ENCODE measurements at places on chromosomes 2 and 18.

DNA sequence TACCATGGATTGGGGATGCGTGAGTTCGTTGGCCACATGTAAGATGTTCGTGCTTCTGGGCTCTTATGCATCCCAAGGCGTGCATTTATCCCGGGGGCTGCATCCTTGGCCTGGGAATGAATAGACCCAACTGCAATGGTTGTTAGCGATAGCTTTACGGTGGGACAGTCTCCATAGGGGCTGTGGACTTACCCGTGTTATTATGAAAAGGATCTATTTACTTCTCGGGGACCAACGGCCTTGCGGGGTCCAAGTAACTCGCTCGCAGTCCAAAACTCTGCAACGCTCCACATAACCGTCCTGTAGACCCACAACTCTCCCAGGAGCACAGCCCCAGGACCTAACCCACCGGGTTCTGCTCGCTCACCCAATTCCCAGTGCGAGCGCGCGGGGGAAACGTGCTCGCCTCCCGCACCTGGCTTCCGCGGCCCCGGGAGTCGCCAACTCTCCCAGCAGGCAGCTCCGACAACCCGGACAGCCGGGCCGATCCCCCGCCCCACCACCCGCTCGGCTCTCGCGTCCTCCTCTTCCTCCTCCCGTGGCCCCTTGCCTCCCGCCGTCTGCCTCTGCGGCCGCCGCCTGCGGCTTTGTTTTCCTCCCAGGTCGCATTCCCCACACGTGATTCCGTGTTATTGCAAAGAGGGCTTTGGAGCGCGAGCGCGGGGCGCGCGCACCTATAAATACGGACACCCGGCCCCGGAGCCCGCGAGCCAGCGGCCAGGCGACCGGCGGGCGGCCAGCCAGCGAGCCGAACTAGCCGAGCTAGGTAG is at the start of gene CABLES1:
CABLES1 (plus strand) TSS at position 706 of the 770 bp plus-strand sequence. CDS start 278 bp downstream, outside the sequence.
- DNase-seq: no peak

- no peak for DNase-seq
Measured at GRCh38 chr2:160373666-160374065, 119.9 kb downstream of the RBMS1 start.

DNA sequence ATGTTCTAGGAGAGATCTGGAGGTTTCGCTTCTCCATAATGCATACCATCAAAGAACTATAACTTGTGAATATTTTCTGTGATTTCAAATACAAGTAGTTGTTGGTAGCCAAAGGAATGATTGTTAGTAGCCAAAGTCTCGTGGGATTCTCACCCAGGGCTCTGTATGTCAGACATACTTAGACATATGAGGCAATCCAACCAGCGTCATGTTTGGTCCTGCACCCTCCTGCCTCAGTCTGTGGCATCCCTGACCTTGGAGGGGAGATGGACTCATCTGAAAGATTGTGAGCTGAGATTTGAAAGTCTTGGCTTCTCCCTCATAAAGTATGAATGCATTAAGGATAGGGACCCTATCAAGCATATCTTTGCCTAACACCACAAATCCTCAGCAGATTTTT is 81.2 kb downstream of the CTIF start:
- no peak for DNase-seq

- DNase-seq: no peak
Measured at GRCh38 chr2:86543793-86544192, 19.4 kb downstream of the CHMP3 start.

DNA sequence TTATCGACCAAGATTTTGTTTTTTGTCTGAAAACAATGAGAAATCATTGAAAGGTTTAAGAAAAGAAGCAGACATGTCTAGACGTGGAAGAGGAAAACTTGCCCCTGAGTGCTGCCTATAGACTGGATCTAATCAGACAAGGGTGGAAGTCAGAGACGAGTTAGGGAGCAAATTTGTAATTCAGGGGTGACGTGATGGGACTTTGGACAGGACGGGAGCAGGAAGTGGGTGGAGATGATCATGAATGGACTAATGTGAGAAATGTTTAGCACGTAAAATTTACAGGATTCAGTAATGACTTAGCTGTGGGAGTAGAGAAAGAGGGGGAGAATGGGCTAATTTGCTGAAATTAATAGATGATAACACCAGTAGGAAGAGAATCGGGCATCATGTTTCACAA is 117.0 kb upstream of the EPHA4 start:
- DNase-seq: no peak

DNA sequence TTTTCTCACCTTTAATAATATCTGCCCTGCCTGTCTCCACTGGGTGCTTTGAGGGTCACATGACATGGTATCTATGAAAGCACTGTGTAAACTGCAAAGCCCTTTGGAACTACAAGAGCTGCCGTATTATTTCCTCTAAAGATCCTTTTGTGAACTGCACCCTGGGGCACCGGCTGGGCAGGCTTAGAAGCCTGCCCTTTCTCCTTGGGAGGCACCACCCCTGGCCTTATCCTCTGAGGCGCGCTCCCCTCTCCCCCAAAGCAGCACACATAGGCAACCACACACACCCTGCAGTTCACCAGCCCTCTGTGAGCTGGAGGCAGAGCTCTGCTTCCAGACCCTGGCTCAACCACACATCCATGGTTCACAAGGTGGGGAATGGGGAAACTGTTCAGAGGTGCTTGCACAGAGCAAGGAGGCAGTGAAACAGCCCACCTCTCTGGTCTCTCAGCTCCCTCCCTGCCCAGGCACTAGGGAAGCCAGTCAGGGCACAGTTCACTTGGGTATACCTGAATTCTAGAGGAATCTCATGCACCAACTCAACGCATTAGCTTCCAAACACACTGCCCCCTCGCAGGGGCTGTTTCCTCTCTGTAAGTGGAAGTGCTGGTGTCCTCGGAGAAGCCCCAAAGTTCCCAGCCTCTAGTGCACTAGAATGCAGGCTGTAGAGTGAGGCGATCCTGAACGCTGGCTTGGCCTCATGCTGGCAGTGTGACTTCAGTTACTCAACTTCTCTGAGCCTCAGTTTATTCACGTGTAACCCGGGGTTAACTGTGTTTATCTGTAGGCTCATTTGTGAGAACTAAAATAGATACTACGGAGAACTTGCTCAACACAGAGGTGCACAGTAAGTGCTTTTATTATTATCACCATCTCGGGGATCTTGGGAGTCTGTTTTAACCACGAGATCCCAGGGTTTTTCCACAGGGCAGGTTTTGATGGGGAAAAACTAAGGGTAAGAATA is 11.0 kb downstream of the SIGLEC15 start:
- no peak for DNase-seq

All from stimulated activated CD8-positive, alpha-beta memory T cell treated with anti-CD3 and anti-CD28 coated beads, Interleukin-7, amount 100 ng/mL, for 1 hour (primary cell).